ENCODE measurements at places on chromosomes 2 and 18.

- no peak for DNase-seq
Observed at GRCh38 chr2:241994086-241994485, 124.6 kb downstream of the RTP5 start.

DNA sequence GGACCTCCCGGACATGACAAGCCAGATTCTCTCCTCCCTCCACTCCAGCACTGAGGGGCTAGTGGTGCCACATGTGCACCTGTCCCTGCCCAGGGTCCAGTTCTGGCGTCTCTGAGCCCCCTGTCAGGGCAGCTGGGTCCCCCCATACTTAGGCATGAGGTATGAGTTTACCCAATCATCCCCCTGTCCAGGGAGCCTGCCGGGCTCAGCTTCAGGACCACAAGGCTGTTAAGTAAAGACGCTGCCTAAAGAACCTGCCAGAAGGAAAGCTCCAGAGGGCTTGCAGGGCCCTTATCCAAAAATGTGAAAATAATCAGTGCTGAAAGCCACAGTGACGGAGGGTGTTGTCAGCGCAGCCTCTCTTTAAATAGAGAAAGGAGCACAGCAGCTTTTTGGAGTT is 40.0 kb downstream of the SH3BP4 start:
- no peak for DNase-seq

DNA sequence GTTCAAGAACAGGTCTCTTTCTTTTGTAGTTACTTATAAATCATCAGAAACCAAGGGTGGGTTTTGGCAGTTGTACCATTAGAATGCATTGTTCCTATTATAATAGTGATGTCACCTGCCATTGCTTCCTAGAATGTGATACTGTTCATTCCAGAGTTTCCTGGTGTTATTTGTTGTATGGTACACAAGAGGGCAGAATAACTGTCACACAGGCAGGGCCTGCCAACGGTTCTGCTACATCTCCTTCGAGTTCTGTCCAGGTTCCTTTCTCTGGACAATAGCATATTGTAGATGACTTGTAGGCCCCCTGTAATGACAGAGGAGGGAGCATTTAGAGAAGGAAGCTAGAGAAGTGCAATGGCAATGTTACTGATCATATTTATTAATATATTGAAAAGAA is 98.3 kb downstream of the KLHL14 start:
- DNase-seq: no peak

GRCh38 chr2:204329532-204329931 is 215.7 kb upstream of the PARD3B start:
- no peak for DNase-seq

- no peak for DNase-seq
Observed at GRCh38 chr2:172095905-172096625, 6.6 kb downstream of the DLX2 start.

- DNase-seq: no peak
Observed at GRCh38 chr2:147330925-147331324, 513.9 kb upstream of the ACVR2A start.

GRCh38 chr18:50847192-50847591 is 27.4 kb upstream of the MRO start:
- no peak for DNase-seq

DNA sequence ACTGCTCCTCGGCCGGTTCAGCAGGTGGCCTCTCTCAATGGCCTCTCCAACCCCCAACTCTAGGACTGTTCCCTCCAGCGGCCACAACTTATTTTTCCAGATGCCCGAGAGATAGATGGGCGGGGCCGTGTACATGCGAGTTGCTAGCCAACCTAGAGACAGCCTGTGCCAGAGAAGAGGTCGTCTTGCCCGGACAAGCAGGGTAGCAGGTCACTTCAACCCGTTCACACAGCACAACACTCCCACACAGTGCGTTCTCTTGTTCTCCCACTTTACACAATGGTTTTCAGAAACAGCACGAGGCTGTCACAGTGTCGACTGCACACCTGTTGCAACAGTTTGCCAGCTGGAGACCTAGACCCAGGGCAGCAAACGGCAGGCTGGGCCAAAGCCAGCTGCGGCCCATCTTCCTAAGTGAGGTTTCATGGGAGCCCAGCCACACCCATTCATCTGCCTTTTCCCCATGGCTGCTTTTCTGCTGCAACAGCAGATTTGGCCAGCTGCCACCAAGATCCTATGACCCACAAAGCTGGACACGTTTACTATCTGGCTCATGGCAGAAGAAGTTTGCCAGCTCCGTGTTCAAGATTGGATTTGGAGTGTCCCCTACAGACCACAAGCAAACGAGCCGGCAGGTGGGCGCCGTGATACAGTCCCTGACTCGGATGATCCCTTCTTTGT is 7.3 kb upstream of the PRLH start:
- peak; percentile 70 for DNase-seq

GRCh38 chr18:6414723-6415417 is at the start of gene L3MBTL4:
Gene L3MBTL4 (minus strand): TSS chr18:6414911. CDS start chr18:6311625, 103,286 bp downstream.
- peak; percentile 58 for DNase-seq

DNA sequence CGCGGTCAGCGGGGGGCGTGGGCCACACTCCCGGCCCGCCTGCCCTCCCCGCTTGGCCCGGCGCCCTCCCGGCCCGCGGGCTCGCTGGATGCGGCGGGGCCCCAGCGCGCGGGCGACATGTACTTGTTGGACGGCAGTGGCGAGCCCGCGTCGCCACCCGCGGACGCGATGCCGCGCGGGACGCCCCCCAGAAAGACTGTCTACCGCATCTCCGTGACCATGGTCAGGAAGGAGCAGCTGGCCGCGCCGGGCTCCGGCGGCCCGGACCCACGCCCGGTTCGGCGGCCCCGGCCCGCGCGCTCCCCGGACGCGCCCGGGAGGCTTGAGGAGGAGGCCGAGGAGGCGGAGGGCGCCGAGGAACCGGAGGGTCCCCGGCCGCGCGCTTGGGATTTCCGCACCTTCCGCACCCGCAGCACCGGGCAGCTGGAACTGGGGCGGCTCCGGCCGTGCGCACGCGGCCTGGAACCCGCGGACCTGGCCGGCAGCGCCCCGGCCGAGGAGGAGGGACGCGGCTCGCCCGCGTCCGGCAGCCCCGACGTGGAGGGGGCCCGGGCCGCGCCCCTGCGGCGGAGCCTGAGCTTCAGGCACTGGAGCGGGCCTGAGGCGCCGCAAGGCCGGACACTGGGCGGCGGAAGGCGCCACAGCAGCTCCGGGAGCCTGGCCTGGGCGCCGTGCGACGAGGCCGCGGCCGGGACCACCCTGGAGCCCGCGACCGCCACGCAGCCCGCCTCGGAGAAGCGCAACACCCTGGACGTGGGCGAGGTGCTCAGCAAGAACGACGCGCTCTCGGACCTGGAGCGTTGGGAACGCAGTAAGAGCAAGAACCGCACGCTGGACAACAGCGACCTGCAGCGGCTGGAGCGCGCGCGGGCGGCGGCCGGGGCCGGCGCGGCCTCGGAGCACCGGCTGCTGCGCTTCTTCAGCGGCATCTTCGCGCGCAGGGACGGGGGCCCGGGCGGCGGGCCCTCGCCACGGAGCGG is 176.4 kb downstream of the AGAP1 start:
- DNase-seq: peak; percentile 70

DNA sequence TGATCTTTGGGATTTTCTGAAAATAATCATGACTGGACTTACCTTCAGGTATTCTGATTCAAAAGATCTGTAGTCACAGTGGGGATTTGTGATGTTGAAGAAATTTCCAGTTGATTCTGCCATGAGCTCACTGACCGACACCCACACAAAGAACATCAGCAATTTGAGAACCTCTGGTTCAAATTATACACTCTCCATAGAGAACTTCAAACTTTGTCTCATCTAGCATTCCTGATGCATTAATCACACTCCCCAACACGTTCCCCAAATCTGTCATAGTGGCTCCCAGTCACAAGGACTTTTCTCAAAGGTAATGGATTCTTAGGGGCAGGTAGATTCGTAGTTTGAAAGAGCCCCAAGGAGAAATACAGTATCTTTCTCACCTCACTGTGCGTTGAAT is 584.3 kb downstream of the FBXO15 start:
- DNase-seq: no peak

- no peak for DNase-seq
Observed at GRCh38 chr2:216991563-216991962, 131.7 kb upstream of the TNP1 start.

Data from transverse colon (tissue), 4 donors.